Activated gamma-delta T cell treated with anti-CD3 and anti-CD28 coated beads, Interleukin-2, amount 50 U/mL, for 16 hours (primary cell): ENCODE measurements at places on chromosomes 7 and 10.

- DNase-seq: no peak
These were observed 69.0 kb downstream of the CDH23 start for GRCh38 chr10:71465551-71466252.

DNA sequence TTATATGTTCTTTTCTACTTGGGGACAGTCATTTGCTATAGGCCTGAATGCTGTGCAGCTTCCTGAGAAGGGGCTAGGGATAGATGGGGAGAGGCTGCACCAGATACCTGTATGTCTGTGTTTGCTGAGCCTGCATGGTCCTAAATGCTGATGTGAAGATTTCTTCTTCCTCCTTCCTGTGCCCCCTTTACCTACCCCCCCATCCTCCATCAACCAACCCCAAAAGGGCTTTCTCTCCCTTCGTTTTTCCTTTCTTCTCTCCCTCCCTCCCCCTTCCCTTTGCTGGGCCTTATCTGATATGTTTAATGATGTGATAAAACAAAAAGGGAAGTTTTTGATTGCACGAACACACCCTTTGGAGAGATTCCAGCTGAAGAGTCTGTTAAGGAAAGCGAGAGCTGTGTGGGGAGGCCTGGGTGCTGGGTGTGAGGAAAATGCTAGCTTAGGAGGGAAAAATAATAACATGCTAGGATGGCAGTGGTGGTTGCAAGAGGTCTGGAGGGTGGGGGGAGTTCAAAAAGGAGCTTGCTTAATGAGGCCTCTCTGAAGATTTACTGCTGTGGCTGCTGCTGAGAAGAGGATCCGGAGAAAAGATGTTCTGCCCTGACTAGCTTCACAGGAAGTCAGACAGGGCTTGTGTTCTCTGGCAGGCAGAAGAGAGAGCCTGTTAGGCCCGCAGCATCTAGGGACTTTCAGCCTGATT lies 101.8 kb downstream of the SAMD9 start:
- no peak for DNase-seq

GRCh38 chr7:70681469-70682350 lies 450.2 kb upstream of the GALNT17 start:
- no peak for DNase-seq

- DNase-seq: no peak
These were observed 101.0 kb downstream of the SVIL start for GRCh38 chr10:29533696-29534285.

DNA sequence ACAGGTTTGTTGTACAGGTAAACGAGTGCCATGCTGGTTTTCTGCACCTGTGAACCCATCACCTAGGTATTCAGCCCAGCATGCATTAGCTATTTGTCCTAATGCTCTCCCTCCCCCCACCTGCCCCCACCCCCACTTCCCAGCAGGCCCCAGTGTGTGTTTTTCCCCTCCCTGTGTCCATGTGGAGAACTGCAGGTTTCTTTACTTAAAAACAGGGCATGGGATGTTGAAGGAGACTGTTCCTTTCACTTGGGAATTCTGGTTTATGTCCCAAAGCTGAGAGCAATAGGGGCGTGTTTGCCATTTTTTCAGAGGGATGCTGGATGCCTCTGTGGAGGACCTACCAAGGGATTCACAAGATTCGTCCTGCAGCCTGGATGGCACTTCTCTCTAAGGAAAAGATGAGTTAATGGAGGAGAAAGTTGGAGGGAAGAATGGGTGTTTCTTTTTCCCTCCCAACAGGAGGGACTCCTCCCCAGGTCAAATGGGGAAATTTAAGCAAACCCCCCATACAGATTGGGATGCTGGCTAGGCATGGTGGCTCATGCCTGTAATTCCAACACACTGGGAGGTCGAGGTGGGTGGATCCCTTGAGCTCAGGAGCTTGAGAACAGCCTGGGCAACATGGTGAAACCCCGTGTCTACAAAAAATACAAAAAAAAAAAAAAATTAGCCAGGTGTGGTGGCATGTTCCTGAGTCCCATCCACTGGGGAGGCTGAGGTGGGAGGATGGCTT lies 136.0 kb downstream of the GALNT17 start:
- DNase-seq: no peak

- DNase-seq: no peak
These were observed 7.8 kb upstream of the SRRM3 start for GRCh38 chr7:76193883-76194282.

GRCh38 chr10:121525251-121526134 lies 72.8 kb downstream of the FGFR2 start:
- DNase-seq: no peak

DNA sequence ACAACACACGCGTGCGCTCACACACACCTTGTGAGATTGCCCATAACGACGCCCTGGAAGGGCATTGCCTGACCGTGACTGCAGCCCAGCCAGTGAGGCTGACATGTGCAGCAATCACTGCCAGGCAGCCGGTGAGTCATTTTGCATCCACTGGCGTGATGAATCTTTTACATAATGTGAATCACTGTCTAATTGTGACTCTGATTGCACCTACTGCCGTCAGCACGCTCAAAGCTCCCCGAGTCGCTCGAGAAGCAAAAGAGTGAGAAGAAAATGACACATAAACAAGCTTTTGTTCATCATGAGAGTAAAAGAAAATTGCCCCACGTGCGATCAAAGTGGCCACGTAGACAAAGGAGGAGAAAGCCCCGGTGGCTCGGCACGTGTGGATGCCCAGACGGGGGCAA lies 117.4 kb upstream of the PFKP start:
- no peak for DNase-seq

GRCh38 chr7:105581066-105581811 lies at the start of gene EFCAB10:
Gene EFCAB10, minus strand, starts transcription at chr7:105581493. Its CDS starts 30 bp downstream, at chr7:105581463.
- no peak for DNase-seq
